ENCODE measurements at places on chromosomes 12 and 14.

DNA sequence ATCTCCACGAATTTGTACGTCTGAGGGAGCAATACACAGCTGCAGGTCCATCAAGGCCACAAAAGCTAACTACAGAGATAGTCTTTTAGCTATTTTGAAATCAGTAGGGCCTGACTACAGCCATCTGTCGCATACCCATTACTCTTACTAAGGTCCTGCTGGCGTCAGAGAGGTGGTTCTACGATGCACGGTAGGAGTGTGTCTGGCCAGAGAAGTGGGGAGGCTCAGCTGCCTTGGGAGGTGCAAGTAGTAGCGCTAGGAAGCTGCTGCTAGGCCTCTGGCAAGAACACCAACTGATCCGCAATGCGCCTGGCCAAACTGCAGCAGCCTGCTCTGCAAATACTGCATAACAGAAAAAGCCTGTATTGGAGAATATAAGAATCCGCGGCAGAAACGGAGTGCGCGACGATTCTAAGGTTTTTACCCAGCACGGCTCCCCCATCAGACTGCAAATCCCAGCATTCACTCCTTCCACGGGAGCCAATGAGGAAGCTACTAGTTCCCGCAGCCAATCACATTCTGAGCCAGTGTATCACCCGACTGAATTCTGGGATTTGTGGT lies 743 bp upstream of the CAND1 start:
- DNase-seq, result peak; percentile 95

DNA sequence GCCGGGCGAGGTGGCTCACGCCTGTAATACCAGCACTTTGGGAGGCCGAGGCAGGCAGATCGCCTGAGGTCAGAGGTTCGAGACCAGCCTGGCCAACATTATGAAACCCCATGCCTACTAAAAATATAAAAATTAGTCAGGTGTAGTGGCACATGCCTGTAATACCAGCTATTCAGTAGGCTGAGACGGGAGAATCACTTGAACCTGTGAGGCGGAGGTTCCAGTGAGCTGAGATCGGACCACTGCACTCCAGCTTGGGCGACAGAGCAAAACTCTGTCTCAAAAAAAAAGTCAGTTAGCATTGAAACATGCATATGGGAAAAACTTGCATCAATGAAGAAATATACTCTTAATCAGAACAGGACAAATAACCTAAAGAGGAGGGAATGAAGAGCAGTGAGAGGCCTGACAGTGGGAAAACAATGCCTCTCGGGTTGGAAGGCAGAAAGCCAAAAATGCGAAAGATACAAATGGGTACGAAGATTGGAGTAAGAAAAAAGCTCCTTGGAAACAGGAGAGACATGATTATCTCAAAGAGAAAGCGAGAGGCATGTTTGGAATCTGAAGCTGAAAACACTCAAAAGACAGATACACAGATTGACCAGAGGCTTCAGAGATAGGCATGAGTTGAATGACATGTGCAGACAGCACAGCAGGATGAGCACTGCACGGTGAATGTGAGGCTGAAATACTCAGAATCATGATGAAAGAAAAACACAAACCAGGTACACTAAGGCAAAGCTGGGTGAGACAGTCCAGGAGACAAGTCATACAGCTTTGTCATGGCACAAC lies 30.6 kb downstream of the RESF1 start:
- DNase-seq, result no peak

DNA sequence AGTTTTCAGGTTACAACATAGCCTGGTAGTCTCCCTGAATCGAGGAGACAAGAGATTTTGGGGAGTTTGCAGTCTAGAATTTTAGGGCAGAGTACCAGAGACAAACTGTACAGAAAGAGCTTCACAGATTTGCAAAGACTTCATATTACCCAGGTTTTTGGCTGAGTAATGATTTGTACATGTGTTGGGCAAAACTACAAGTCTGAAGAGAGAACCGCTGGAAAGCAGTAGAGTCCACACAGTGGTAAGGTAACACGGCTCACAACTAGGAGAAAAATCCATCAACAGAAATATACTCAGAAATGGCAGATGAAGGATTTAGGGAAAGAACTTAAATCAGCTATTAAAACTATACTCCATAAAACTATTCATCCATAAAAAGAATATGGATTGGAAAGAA lies 25.7 kb downstream of the FBXO33 start:
- DNase-seq, result no peak

DNA sequence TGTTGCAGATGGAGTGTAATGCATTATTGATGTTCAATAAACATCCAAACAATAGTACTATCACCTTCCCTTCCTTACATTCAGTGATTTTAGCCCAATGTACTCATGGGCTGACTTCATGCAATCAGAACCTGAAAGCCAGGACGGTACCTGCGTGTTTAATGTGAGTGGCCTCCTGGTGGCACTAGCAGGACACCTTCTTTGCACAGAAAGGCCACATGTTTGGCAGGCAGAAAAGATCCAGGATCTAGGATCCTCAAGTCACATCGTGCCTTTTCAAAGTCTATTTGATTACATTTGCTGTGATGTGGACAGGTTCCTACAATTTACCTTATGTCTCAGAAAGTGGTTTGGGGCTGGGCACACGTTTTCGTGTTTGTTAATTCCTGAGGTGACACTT lies 82.9 kb downstream of the NEDD1 start:
- no peak for DNase-seq

- DNase-seq, result no peak
Measured at GRCh38 chr12:64612843-64613242, 2.5 kb downstream of the RASSF3 start.

DNA sequence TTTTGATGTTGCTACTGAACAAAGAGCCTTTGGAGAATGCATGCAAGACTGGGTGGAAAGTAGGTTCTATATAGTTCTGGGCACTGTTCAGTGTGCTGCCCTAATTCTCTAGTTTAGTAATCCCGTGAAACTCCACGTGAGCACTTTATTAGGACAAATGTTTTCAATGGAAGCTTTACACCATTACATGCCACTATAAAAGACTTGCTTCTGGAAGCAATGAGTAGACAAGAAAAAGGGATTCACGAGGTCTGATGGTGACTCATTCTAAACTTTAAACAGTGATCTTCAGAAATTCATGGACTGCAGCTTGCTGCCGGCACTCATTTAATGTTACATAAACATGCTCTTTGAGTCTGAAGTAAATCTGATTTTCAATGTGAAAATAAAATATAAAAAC lies 22.3 kb downstream of the ATG14 start:
- no peak for DNase-seq

DNA sequence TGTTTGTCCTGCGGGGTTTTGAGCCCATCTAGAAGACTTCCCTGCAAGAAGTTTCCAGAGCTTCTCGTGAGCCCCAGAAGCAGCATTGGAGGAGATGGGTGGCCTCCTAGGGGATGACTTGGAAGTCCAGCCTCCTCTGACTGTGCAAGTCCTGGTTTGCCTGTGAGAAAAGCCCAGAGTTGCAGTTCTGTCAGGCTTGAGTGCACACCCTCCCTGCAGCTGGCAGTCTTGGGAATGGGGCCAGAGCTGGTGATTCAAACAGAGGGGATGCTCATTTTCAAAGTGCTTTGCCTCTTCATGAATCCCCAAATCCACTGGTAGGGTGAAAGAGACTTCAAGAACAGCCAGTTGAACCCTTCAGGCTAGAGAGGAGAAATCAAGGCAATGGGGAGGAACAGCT lies 3.9 kb upstream of the PPP1R1A start:
- no peak for DNase-seq

GRCh38 chr12:16165506-16165905 lies 112.0 kb downstream of the SLC15A5 start:
- DNase-seq, result peak; percentile 69

DNA sequence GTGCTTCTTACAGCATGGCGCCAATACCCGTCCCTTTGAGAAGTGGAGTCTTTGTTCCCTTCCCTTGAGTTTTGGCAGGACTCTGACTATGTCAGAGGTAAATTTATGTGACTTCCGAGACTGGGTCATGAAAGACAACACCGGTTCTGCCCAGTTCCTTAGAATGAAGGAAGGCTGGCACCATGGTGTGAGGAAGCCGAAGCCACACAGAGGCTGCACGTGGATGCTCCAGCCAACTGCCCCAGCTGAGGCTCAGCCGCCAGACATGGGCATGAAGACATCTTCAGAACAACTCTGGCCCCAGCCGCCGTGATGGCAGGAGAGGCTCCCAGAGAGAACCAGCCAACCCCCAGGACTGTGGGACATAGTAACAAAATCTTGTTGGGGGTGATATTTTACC lies 111.2 kb downstream of the CALM1 start:
- DNase-seq, result no peak

DNA sequence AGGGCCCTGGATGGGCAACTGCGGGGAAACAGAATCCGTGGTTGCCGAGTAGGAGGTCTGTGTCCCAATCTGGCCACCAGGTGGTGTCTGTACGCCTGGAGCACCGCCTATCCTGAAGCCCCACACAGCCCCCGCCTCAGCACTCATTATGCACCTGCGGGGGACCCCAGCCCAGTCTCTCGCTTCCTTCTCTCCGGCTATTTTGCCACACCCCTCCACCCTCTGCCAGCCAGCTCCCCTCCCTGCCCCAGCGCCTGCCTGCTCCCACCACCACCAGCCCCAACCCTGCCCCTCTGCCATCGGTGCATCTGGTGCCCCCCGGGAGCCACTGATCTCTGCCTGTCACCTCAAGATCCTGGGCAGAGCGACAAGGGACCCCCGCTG lies 2.2 kb upstream of the NXPH4 start:
- DNase-seq, result peak; percentile 47

DNA sequence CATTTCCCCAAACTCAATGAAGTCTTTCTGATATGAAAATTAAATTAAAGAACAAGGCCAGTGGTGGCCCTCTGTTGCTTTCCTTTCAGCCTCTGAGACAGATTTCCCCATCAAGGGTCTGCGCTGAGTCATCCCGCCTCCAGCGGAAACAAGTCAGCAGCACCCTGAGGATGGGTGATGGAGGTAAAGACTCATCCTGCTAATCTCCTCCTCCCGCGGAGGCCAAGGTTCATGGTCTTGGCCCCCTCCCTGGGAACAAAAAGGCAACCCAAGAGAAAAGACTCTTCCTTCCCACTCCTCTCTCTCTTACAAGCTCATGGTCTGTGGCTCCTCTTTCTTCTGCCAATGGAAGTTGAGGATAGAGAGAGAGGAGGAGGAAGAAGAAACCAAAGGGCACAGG lies 9.0 kb upstream of the NUMB start:
- no peak for DNase-seq

DNA sequence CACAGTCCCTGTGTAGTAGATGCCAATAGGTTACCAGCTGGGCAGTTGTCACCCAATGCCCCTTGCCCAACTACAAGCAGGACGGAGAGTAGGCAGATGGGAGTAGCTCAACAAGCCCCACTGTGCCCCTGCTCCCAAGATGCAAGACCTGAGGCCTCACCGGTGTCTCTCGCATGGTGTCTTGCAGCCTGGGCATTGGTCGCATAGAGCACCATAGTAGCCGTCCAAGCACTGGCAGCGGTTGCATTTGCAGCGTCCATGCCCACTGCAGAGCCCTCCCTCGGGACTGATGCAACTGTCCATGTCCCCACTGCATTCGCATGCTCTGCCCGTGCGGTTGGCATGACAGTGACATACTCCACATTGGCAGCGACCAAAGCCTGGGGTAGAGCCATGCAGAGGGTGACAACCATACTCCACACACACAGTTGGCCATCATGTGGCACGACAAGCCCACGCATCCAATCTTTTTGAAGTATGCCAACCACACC lies 11.9 kb upstream of the CSAD start:
- no peak for DNase-seq

DNA sequence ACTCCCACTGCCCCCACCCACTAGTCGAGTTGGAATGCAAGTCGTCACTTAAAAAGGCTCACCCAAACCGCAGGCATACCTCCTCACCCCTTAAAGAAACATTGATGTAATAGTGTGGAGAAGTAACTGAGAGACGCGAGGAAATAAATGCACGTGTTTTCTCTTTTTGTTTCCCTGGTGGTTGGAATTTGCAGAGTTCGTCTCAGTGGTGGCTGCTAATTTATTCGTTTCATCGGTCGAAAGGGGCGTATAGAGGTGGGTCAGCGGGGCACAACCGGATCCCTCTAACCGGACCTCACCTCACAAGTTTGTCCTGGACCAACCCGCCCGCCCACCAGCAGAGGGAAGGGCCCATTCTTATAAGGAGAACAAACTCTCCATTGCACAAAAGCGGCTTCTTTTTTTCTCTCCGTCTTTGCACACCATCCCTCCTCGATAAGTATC lies 5.0 kb upstream of the NPAS3 start:
- no peak for DNase-seq

DNA sequence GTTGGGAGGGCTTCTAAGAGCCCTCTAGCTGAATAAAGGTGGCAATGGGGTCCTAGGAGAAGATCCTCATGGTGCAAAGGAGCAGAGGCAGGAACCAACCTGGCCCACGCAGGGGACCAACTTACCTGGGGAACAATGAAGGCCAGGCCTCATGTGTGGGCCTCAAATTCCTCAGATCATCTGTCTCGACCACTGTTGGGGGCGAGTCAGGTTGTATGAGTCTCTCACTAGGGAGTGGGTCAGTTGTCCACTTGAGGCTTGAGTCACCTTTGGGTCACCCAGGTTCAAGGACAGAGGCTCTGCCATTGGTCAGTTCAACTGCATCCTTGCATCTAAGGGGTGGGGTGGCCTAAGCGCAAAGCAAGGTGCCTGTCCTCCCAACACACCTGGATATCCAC lies 43.7 kb upstream of the BDKRB2 start:
- no peak for DNase-seq

- no peak for DNase-seq
Measured at GRCh38 chr12:78853231-78853630, 11.3 kb upstream of the SYT1 start.

All from NCI-H1694 (cell line).